ENCODE measurements at places on chromosomes 13 and 19.

- DNase-seq = no peak
Measured at GRCh38 chr13:62473190-62473943, 1057.7 kb upstream of the PCDH20 start.

GRCh38 chr19:6828698-6829633, 56.5 kb downstream of the VAV1 start:
- DNase-seq = peak; percentile 58

DNA sequence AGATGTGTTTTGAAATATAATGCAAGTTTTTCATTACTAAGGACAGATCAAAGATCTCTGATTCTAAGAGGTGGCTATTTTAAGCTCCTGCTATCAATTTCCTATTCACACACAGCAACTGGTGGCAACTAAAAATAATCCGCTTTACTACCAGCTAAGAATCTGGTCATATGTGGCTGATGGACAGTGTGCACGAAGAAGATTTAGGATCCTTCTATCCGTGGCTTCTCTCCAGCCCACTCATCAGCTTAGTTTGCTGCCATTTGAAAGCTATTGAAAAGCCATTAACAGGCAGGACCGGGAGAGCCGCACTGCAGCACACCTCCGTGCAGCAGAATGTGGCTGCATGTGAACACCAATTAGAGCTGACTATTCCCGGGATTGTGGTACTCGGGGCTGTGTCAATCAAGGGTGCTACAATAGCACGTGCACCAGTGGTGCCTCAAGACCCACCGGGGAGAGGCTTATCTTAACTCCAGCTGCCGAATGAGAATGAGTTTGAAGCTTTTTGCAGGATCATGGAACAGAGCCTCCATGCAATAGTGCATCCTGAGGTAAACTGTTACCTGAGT, at the start of gene MYO16:
Gene MYO16, plus strand, starts transcription at position 431 of the 572 bp plus-strand sequence. CDS start 234 bp downstream, outside the sequence.
- DNase-seq = no peak

- no peak for DNase-seq
Measured at GRCh38 chr13:110286833-110287819, 19.8 kb downstream of the COL4A1 start.

DNA sequence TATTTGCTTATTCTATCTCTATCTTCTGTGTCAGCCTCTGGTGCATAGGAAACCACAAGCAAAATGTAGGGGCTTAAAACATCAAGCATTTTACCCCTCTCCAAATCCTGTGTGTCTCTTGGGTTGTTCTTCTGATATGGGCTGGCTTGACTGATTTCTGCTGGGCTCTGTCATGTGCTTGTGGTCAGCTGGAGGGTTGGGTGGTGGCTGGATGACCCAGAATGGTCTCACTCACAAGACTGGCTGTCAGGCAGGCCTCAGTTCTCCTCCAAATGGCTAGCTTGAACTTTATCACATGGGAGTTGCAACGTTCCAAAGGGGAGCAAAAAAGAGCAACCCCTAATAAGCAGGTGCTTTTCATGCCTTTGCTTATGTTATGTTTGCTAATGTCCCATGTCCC, 9.6 kb upstream of the LYPD5 start:
- no peak for DNase-seq
